Small intestine (tissue), 16 donors: ENCODE measurements at places on chromosomes 1 and 21.

DNA sequence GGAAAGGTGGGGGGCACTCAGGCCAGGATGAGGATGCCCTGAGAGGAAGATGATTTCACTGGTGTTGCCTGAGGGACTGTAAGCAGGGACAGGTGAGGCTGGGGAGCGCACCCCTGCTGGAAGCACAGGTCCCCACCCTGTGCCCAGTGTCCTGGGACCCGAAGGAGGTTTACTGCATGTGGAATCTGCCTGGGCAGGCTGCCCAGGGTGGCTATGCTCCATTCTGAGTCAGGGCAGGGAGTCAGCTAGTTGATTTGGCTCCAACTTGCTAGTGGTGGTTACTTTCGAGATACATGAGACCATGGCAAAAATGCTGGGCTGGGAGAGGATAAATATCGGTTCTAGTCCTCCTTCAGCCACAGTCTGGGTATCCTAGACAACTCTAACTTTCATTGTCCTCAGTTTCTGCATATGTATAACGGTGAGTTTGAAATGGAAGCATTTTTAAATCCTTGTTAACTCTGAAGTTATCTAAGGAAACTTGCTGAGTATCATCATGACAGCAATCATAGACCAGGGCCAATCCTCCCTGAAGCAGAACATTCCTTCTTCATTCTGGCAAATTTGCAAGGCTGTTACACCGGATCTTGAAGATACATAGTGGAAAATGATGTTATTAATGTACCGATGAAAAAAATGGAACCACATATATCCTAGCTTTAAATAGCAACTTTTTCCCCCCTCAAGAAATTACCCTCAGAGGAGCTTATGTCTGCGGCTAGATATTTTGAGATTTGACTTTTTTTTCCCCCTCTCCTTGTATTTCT lies 7.7 kb downstream of the TLR5 start:
- DNase-seq = no peak

DNA sequence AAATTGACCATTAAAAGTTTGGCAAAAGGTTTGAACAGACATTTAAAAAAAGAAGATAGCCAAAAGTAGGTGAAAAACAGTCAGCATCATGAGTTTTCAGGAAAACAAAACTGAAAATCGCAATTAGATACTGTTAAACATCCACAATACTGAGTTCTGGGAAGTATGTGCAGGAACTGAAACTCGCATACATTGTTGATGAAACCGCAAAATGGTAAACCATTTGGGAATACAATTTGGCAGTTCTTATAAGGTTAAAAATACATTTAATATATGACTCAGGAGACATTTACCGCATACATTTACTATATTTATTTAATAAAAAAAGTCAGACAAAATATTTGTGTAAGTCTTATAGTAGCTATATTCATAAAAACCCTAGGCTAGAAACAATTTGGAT lies 393.2 kb downstream of the COL11A1 start:
- DNase-seq = no peak

DNA sequence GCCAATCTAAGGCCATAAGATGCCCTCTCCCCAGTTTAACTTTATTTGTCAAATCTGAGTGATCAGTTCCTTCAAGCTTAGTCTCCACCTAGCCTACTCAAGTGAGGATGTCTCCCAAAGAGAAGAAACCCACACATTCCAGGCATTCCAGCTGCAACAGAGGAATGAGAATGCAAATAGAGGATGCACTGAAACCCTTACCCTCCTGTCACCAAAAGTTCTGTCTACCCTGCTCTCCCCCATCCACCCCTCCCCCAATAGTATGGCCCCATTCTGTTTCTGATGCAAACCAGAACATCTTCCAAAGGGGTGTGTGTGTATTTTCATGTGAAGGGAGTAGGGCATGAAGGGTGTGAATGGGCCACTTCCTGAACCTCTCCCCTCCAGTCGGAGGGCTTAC lies 3.0 kb downstream of the DUSP23 start:
- no peak for DNase-seq

DNA sequence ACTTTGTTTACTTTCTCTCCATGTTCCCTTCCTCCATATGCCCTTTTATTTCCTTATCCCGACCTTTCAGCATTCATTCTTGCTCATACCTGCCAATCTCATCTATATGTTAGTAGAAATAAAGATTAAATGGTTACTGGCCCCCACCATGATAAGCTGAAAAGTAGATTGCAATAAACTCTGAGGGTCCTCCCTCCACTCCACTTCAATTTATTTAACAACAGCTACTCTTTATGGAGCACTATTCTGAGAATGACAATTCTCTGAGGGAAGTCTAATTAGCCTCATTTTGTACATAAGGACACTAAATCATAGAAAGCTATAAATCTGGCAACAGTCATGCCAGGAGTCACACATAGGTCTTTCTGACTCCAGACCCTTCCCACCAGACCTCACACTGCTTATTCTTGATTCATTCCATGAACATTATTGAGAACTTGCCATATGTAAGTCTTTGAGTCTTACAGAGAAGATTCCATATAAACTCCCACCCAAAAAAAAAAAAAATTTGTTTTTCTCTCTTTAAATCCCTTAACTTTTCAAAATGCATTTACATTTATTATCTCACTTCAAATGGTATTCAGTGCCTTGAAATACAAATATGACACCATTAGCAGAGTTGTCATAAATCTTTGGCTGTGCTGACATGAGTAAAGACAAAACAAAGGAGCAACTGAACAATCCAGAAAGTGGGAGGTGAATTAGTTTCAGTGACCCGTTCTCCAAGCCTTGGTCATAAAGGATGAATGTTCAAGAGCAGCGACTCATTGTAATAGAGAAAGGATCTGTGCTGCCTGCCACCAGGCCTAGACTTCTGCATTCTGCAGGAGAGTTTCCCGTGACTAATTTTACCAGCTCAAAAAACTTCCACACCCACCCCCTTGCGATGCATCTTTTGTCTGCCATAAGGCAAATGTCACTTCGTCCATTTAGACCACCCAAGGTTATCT lies 28.5 kb downstream of the PALMD start:
- DNase-seq = no peak

DNA sequence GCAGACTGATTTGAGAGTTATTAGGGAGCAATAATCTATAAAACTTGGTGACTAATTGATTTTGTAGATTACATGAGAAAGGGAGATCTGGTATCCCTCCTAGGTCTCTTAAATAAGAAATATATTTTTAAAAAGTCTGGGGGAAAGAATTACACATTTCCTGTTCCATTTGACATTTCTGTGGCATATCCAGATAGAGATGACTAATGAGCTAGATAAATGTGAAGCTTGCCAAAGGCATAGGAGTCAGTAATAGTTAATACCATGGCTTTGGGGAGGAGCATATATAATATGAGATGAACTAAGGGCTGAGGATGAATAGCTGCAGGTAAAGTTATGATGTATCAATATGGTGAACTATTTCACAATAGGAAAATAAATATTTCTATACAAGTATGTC lies 663.7 kb downstream of the PTPRC start:
- no peak for DNase-seq

DNA sequence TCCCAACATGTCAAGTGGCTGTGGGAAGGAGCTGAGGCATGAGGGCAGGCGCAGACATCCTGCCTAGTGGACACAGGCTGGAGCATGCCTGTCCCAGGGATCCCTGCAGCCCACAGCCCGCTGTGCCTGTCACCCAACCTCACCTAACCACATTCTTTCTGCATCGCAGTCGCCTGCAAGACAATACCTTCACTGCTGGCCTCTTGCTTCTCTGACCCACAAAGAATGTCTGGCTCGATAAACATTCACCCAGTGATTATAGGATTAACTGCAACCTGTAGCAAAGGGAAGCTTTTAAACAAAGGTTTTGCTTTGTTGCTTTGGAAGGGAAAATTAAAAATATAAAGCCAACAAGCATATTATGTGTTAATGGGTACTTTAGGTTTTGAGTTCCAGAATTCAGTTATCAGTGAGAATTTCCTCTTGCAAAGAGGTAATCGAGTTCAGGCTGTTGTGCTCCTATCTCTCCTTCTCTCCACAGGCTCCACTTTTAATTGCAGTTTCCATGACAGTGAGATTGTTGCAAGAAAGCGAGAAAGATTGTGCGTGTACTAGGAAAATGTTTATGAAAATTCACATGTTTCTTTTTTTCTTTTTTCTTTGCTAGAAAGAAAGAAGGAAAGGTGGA lies 40.0 kb upstream of the ZNF648 start:
- DNase-seq = no peak

DNA sequence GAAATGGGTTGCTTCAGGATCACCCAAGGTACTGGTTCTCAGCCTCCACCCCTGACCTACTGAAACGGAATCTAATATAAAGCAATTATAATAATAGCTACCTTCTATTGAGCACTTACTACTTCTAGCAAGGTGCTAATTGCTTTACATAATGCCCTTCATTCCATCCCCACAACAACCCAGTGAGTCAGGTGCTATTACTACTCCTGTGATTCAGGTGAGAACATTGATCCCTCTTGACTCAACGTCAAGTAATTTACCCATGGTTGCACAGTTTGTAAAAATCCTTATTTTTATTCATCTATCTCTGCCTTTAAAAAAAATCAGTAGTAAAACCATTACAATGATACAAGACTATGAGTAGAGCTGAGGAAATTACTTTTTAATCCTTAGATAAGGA lies 85.2 kb downstream of the UCHL5 start:
- DNase-seq = peak; percentile 68

GRCh38 chr1:32881291-32881690 lies 5.0 kb upstream of the HPCA start:
- no peak for DNase-seq

DNA sequence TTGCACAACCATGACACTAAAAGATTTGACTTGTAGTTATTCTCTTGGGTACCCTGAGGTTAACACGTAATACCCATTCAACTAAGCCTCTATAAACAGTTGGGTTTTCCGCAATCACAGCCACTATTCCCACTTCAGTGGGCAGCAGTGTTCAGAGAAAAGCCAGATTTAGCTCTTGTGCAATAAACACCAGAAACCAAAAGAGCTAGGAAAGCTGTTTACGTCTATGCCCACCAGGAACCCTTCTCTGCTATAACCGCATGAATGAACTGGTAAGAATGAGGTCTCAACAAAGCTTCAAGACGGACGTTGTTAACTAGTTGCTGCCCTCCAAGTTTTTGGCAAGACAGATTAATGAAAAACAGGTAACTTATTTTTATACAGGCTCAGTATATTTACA lies 101.3 kb downstream of the SLC45A1 start:
- no peak for DNase-seq

DNA sequence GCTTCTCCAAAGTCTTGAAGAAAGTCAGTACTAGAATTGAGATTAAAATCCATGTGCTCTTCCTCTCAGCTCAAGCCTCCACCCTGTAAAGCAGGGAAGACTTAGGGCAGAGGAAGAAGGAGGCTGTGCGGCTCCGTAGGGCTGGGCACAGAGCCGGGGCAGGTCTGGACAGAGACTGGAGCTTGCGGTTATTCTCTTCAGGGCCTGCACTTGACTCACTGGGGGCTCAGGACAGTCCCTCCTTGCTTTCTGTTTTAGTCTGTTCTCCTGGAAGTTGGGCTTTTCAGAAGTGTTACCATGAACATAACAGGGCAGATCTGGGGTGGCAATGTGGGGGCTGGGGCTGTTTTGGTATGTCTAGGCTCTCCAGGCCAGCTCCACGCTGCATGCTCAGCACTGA lies 21.6 kb upstream of the TRABD2B start:
- DNase-seq = no peak

GRCh38 chr1:182742780-182743179 lies 46.8 kb upstream of the NPL start:
- no peak for DNase-seq

GRCh38 chr1:227921461-227922185 lies 26.1 kb downstream of the WNT9A start:
- DNase-seq = no peak

DNA sequence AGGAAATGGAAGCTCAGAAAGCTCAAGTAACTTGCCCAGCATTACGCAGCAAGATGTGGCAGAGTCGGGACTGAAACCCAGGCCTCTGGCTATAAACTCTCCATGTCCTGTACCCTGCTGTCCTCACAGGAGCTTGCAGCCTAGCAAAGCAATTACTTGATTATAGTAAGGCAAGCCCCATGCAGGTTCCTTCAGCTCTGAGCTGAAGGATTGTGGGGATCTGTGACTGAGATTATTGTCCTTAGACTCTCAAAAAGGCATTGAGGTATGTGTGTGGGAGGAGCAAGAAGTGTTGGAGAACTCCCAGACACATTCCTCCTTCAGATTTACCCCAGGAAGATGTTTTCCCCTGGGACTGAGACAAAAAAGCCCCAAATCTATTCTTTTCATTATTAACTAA lies 124.0 kb upstream of the SPATA6 start:
- no peak for DNase-seq

DNA sequence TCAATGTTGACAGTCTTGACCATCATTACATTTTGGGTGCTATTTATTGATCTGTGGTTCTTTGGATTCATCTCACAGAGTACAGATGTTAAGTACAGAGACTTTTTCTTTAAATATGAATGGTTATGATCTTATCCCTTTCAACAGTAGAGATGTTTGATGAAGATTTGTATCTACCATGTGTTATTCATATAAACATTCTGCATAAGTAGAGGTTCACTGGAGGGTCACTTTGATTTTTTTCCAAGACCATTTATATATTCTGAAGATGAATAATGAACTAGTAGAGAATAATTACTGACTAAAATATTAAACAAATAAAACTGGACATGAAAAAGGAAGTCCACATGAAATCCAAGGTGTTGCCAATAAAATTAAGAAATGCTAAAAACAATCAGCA lies 28.6 kb upstream of the HUNK start:
- DNase-seq = no peak

DNA sequence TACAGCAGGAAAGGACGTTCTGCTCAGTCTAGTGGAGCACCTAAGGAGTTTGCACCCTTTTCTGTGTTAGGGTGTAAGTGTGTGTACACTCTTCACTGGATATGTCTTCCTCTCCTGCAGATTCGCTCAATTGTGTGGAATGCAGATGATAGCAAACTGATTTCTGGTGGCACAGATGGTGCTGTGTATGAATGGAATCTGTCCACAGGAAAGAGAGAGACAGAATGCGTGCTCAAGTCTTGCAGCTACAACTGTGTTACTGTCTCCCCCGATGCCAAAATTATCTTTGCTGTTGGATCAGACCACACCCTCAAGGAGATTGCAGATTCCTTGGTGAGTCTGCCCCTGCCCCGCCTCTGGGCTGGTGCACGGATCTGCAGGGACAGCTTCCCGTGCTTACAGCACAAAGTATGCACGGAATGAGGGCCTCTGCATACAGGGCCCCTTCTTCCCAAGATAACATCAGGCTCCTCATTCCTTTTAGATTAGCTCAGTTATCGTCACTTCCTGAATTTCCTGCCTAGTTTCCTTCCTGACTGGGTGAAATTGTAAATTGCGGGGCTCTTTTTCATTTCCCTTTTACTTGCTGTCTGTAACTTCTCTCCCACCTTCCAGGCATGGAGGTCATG lies 34.6 kb downstream of the CFAP57 start:
- peak; percentile 86 for DNase-seq

GRCh38 chr1:193542690-193543089 lies 356.3 kb upstream of the B3GALT2 start:
- peak; percentile 20 for DNase-seq

- DNase-seq = no peak
These were observed 158.3 kb upstream of the KAZN start for GRCh38 chr1:14440166-14440565.

- peak; percentile 43 for DNase-seq
These were observed 17.8 kb upstream of the TDRD10 start for GRCh38 chr1:154483941-154484803.

GRCh38 chr1:245488346-245489129 lies 333.8 kb downstream of the KIF26B start:
- DNase-seq = no peak
